ENCODE measurements at places on chromosomes 1 and 21.

GRCh38 chr1:167713330-167714081 lies 8.3 kb upstream of the MPZL1 start:
- no peak for DNase-seq

- no peak for DNase-seq
These were observed 83.7 kb upstream of the BCL10 start for GRCh38 chr1:85359874-85360721.

DNA sequence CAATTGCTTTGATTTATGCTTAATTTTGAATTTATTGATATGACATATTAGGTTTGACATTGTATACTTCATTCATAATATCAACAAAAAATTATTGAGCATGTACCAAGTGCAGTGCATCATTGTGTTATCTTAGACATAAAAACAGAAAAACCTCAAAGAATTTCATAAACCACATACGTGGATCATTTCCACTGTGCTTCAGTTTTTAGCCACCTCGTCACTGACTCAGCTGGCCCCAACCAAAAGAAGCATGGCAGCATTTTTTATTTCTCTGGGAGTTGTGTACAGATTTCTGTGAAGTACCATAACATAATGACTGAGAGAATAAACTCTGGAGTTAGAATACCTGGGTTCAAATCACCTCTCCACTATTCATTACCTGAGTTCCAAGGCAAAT lies 95.6 kb upstream of the C1orf87 start:
- peak; percentile 6 for DNase-seq

DNA sequence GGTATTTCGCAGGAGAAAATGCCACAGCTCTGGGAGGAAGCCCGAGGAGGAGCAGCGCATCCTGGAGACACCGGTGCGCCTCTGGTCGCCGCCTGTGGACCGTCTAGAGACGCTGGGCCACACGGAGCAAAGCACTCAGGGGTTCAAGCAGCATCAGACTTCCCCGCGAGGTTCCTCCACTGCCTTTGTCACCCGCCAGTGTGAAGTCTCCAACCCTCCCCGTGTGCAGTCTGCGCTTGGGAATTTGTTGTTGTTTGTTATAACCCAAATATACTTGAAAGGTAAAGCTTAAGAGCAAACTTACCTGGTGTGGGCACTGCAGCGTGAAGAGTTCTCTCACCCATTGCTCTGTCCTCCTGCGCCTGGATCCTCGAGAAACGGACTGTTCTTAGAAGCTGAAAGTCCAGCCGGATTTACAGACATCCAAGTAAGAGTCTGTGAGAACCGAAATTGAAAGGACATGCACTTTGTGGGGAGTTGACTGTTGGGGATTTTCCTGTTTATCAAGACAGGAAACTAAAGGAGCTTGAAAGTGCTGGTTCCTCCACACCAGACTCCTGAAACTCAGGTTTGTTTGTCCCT lies at the start of gene GBP4:
TSS of gene GBP4 (minus strand) at position 452 of the 582 bp plus-strand sequence. CDS start at position 344, 108 bp downstream.
- peak; percentile 31 for DNase-seq

GRCh38 chr1:189185097-189185496 lies 1292.6 kb downstream of the BRINP3 start:
- no peak for DNase-seq

DNA sequence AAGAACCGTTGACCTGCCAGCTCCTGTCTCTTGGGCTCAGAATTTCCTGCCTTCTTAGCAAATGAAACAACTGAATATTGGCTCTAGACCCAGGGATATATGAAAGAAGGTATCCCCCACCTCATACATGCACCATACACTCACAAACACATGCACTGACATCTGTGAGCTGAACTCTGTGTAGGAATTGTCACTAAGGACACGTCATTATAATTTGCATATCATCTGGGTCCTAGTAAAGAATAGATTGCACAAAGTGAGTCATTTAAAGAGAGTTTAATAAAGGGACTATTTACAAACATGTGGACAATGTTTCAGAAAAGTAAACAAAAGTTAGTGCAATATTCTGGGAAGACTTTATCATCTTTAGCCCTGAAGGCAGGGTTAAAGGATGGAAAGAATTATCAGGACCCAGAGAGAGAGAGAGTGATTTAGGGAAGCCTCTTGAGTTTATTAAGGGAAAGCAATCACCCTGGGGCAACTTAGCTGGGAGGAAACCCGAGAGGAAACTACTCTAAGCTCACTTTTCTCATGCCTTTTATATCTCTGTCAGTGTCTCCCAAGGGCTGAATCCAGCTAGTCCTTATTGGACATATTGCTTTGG lies 74.1 kb upstream of the PLA2G4A start:
- no peak for DNase-seq

DNA sequence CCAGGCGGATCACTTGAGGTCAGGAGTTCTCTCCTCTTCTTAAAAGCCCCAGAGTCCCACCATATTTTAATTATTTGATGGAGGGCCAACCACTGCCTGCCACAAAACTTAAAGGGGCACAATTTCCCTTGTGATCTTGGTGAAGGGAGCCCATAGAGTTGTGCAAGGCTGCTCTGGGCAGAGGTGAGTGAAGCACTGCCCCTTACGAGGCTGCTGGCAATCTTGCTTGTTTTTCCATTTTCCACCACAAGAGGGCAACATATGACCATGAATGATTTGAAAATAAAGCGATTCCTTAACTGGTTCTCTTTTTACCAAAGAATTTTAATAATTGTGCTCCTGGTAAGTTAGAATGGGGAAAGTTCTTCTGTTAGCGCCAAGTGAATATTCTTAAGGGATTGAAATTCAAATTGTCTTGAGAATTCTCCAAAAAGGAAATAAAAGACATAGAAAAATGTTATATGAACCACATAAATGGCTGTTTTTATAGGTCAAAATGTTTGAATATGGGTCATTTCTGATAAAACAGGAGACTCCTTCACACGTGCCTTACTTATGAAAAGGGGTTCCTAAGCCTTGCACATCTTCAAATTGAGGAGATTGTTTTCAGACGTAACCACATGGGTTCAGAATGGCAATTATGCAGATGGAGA lies 22.7 kb downstream of the PGM1 start:
- peak; percentile 32 for DNase-seq

DNA sequence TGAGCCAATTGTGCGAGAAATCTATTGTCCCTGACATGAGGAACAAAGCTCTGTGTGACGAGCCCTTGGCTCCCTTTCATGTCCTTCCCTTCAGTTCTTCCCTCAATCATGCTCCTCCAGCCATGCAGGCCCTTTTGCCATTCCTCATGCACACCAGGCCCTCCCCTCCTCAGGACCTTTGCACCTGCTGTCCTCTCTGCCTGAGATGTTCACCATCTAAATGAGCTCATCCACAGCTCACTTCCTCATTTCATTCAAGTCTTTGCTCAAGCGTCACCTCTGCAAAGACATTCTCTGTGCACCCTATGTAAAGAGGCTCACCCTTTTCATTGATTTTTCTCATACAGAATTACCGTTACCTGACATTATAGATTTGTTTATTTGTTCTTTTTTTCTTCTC lies 43.7 kb downstream of the C8B start:
- DNase-seq = no peak

DNA sequence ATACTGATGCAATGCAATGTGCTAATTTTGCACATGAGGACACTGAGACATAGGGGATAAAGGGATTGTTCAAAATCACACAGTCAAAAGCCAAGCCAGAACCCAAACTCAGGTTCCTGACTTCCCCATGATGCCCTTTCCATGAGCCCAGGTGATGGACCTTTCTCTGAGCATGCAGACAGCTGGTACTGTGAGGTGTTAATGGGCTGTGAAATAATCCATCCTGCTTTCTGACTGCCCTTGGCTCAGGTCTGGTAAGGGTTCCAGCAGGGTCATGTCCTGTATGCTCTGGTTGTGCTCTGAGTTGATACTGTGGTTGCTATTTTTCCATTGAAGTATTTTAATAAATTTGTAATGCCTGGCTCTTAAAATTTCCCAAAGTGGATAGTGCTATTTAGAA lies 50.0 kb downstream of the CNIH3 start:
- DNase-seq = no peak

GRCh38 chr1:230641900-230642262 lies 400 bp upstream of the COG2 start:
- no peak for DNase-seq

DNA sequence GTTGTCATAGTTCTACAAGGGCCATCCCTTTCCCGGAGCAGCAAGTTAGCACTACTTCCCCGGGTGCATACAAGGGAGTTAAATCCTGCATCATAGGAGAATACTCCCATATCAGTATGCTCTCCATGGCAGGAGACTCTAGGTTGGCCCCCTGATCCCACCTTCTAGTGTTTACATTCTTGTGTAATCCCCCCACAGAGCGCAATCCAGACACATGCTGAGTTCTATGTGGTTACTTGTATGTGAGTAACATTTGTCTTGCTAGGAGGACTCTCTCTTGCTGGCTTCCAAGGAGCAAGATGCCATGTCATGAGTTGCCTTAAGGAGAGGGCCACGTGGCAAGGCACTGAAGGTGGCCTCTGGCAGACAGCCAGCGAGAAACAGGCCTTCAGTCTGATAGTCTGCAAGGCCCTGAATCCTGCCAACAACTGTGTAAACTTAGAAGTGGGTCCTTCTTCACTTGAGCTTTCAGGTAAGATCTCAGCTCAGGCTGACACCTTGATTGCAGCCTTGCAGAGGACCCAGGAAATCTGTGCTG lies 155.3 kb downstream of the CDC7 start:
- DNase-seq = no peak

GRCh38 chr1:112722601-112723510 lies 7.7 kb upstream of the PPM1J start:
- no peak for DNase-seq

DNA sequence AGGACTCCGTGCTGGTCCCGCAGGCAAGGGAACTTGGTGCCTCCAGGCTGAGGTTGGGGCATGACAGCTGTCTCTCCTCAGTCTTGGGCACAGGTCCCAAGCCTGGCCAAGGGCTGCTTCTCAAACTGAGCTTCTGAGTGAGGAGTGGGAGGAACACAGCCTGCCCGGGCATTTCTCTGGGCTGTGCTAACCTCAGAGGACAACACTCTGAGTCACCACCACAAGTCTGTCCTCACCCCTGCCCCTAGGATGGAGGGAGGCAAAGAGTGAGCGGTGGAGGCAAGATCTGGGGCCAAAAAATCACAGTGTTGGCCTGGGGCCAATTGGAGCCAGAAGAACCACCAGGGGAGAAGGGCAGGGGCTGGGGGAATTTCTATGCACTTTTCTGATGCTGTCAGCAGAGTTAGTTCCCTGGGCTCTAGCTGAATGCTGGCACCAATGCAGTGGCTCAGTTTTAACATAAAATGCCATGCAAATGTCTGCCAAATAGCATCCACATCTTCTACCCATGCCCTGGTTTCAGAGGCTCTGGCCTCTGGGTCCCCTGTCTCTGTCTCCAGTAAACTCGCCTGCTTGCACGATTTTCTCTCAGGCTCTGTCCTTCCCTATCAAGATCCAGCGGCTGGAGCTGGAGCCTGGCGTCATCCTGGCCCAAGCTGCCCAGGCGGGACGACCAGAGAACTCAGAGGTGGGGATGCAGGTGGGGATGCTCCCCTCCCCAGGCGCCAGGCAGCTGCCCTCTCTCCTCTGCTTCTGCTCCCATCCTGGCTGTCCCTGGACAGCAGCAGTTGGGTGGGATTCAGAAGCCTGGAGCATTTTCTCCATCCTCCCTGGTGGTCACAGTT lies 11.0 kb upstream of the CDK18 start:
- peak; percentile 93 for DNase-seq

- no peak for DNase-seq
These were observed 220.5 kb downstream of the COL24A1 start for GRCh38 chr1:85936057-85936456.

GRCh38 chr1:28127617-28128257 lies 39.3 kb upstream of the EYA3 start:
- DNase-seq = no peak

- no peak for DNase-seq
These were observed 60.0 kb downstream of the SLC25A24 start for GRCh38 chr1:108140177-108140576.

DNA sequence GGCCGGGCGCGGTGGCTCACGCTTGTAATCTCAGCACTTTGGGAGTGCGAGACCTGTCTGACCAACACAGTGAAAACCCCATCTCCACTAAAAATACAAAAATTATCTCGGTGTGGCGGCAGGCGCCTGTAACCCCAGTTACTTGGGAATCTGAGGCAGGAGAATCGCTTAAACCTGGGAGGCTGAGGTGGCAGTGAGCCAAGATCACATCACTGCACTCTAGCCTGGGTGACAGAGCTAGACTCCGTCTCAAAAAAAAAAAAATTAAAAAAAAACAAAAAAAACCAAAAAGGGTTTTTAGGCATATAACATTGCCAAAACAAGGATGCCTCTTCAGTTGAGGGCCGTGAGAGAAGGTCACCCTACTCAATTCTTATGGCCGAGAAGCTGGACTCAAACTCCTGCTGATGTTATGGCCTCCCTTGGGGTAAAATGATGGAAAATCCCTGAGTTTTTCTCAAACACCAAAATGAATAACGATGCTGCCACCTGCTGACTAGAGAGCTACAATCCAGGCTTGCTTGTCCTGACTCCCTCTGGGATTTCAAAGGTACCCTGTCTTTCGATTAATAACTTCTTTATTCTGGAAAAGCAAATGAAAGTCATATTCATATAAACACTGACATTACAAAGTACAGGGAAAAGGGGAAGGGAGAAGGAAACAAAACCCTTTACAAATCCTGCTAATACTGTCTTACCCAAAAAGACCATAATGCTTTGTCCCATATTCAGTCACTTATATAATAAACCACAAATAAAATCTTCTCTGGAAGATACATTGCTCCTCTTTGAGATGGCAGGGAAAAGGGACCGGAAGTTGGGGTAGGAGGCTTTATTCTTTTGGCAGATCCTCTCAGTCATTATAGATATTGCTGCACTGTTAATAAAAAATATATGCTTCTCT lies 10.7 kb downstream of the RAB42 start:
- peak; percentile 75 for DNase-seq

GRCh38 chr1:26582836-26583460 lies 53.4 kb downstream of the RPS6KA1 start:
- DNase-seq = peak; percentile 31

DNA sequence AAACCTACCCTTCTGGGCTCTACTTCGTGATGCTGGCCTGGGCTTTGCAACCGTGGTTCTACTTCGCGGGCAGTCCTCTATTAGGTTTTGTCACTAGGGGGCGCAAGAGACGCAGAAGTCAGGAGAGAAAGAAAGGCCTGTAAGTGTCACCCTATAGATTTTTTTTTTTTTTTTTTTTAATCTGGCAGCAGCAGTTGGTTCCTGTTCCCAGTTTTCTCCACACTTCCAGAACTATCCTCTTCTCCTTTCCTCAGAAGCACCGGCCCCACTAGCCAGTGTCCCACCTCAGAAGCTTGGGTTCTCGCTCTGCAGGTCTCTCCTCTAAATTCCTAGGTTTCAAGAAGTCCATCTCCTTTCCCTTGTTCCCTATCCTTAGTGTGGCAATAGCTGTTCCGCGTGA lies 9.1 kb upstream of the LCE2D start:
- peak; percentile 24 for DNase-seq

DNA sequence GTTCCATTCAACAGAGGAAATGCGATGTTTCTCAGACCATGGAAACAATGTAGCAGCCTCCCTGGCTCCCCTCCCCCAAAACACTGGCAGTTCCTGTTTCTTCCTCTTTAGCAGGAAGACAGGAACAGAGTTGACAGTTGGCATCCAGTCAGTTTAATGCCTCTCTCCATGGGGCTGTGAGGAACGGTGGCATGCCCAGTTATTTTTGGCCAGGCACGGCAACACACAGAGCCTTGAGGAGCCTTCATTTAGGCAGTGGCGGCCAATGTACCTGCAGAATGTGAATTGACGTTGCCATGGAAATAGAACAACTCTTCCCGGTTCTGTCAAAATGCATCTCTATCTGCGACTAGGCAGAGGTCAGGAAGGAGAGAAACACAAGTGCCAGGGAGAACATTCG lies 330.6 kb downstream of the DSCAM start:
- DNase-seq = no peak
